ENCODE measurements at places on chromosomes 1 and 21.

DNA sequence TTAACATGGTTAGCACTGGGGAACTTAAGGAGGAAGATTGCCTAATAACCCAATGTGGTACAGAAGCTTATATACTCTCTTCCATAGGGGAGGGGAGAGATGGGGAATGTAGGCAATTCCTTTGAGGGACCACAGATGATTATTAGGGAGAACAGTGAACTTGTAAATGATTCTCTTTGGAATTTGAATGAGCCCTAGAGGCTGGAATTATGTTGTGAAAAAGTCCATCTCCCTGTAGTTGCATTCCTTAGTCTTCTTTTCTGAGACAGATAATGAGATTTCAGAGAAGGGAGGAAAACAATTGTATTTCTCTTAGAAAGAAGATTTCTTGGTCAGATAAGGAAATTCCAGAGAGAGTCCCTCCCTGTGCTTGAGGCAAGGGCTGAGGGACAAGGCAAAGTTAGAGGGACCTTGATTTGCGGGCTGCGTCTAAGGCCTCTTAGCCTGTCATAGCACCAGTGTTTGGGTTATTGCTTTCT, 89.0 kb upstream of the HMCN1 start:
- peak; percentile 2 for DNase-seq

GRCh38 chr1:119635811-119636390, 12.2 kb downstream of the ZNF697 start:
- DNase-seq, result peak; percentile 93

- DNase-seq, result no peak
Observed at GRCh38 chr1:211328866-211329475, 2.3 kb downstream of the TRAF5 start.

- DNase-seq, result no peak
Observed at GRCh38 chr1:103783944-103784377, 34.3 kb downstream of the AMY1C start.

DNA sequence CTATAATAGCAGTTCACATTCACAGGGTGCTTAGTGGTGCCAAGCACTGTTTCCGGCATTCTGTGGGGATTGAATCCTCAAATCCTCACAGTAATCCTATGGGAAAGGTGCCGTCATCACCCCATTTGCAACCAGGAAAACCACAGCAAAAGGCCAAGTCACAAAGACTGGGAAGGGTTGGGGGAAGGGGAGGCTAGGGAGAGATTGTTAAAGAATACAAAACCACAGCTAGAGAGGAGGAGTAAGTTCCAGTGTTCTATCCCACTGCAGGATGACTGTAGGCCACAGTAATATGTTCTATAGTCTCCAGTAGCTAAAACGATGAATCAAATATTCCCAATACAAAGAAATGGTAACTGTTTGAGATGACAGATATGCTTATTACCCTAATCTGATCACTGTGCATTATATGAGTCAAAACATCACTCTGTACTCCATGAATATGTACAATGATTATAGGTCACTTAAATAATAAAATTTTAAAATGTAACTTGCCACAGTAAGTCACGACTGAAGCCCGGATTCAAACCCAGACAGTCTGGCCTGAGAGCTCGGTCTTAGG, 256.8 kb downstream of the TOMM20 start:
- DNase-seq, result peak; percentile 43

- DNase-seq, result peak; percentile 59
Observed at GRCh38 chr1:40243351-40243750, 4.4 kb upstream of the TMCO2 start.

DNA sequence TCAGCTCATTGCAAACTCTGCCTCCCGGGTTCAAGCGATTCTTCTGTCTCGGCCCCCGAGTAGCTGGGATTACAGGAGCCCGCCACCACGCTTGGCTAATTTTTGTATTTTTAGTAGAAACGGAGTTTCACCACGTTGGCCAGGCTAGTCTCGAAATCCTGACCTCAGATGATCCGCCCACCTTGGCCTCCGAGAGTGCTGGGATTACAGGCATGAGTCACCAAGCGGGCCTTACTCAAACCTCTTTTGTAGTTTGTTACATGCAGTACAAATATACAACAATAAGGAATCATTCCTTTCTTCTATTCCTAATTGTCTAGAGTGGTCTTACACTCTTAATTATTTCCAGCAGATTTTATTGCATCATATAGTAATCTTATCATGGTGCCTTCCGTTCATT, 16.6 kb downstream of the SPATA17 start:
- DNase-seq, result no peak

DNA sequence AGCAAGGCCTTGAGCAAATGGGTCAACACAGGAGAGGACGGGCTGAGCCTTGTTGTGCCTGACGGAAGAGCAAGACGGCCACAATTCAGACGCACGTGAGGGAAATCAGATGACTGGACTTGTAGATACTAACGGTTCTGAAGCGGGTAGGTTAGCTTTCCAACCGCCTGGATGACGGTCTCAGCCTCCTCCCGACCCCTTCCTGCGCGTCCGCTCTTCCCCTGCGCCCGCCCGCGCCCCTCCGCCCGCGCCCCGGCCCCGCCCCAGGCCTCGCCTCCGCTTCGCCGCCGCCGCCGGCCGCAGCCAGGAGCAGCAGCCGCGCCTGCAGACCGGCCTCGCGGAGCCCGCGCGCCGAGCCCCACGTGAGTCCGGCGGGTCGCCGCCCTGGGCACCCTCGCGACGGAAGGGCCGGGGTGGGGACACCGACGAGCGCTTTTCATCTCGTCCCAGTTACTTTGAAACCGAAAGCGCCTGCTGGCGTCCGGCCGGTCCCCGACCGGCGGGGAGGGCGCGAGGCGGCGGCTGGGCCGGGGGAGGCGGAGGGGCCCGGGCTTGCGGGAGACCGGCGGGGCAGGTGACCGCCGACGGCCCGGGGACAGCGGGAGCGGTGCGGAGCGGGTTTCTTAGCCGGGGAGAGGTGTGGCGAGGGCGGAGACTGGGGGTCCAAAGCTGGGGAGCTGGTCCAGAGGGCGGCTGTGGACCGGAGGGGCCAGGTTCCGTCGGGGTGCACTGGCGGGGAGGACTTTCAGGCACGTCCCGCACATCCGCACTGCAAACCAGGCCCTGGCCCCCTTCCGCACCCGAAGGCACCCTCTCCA, at the start of gene TRAF5:
TRAF5 (plus strand) TSS at position 306 of the 818 bp plus-strand sequence. CDS start 26,407 bp downstream, outside the sequence.
- DNase-seq, result peak; percentile 59

DNA sequence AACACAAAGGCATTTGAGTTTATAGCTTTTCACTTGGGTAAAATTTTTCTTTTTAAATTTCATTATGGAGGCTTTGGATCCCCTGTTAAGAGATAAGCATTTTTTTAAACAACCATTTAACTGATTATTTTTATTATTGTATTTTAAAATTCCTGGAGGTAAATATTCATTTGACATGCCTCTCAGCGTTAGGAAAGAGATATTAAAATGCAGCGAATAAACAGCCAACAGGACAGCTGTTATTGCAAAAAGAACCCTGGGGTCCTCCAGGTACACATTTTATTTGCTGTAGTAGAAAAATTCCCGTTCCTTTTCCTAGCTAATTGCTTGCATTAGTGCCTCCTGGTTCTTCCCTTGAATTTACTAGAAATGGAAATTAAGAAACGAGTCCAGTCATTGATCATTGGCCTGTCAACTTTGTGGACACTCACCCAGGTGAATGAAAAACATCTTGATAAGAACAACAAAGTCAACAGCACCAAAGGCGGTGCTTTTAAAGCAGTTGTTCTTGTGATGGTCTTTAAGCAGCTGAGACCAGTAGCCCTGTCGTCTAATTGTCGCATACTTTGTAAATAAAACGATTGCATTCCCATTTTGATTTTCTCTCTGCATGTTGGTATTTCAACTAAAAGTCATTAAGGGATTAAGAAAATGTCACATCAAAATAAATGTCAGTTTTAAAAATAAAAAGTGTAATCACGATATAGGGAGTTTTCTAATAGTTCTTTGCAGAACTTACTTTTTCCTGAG, 282.4 kb downstream of the GRIK1 start:
- no peak for DNase-seq

- DNase-seq, result peak; percentile 21
Observed at GRCh38 chr21:35332841-35333426, 283.8 kb upstream of the RUNX1 start.

- DNase-seq, result peak; percentile 66
Observed at GRCh38 chr1:20440785-20441200, 45.2 kb downstream of the CAMK2N1 start.

DNA sequence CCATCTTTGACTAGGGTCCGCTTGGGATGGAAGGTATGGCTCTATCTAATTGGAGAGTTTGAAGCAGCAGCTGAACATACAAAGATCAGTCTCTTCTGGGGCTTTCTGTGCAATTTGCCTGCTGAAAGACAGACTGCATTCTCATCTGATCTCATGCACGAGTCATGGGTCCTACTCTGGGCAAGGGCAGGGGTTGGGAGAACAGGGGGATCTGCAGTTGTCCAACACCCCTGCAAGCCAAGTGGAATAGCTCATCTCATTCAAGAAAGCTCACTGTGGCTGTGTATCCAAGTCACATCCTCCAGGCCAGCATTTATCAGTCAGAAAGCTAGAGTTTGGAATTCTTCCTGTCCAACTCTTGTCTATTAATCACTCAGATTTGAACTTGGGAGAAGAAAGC, 177.2 kb upstream of the C8B start:
- no peak for DNase-seq

- peak; percentile 77 for DNase-seq
Observed at GRCh38 chr1:227317523-227318015, 723 bp downstream of the CDC42BPA start.

DNA sequence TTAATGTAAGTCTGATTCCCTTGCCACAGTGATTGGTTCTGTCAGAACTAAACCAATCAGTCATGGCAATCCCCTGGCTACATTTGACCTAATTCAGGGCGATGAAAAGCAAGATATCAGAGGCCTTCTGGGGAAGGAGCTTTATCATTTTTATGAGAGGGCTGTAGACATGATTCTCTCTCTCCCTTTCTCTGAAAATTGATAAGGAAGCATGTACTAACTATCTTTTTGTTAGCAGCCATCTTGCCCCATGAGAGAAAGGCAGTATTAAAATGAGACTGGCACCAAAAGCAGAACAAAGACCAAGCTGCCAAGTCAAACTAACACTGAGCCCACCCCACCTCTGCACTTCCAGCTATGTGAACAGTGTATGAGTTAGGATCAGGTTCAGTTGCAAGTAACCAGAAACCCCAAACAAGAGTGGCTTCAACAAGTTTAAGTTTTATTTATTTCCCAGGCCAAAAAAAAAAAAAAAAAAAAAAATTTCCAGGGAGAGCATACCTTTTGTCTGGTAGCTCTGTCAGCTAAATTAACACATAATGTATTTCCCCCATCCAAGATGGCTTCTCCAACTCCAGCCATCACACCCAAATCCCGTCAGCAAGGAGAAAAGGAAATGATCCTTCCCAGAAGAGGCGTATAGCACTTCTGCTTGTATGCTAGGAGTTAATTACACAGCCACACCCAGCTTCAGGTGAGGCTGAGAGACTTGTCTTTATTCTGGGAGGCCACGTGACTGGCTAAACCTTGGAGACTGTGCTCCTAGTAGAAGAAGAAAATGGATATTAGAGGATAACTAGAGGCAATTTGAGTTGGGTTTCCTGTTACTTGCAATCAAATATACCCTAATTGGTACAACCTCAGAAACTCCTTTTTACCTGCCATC, 105.8 kb upstream of the RALGPS2 start:
- no peak for DNase-seq

DNA sequence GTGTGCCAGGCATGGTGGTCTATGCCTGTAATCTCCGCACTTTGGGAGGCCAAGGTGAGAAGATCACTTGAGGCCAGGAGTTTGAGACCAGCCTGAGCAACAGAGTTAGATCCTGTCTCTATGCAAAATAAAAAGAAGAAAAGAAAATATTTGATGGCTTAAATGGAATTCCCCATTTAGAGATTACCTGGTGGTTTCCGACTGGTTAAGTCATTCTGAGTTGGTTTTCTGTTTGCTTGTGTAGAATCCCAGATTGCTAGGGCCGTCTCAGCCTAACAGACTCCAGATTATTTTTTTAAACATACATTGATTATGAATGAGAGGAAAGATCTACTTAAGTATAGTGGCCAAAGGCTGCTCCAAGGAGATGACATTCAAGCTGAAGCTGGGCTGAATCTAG, 22.9 kb upstream of the LY9 start:
- no peak for DNase-seq

GRCh38 chr1:179217943-179218507, 11.5 kb downstream of the ABL2 start:
- DNase-seq, result peak; percentile 59

GRCh38 chr21:27622631-27623030, 655.7 kb upstream of the ADAMTS5 start:
- DNase-seq, result no peak

- peak; percentile 85 for DNase-seq
Observed at GRCh38 chr21:34129039-34129891, 55.9 kb downstream of the MRPS6 start.

DNA sequence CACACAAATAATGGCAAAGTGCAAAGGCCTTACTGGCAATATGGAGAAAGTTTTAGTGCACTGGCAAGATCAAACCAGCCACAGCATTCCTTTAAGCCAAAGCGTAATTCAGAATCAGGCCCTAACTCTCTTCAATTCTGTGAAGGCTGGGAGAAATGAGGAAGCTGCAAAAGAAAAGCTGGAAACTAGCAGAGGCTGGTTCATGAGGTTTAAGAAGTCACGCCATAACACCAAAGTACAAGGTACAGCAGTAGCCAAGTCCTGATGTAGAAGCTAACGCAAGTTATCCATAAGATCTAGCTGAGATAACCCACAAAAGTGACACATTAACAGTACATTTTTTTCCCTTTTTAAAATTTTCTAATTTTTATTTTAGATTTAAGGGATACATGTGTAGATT, 57.1 kb downstream of the SLC27A3 start:
- no peak for DNase-seq

GRCh38 chr21:41098481-41099042, 69.4 kb upstream of the BACE2 start:
- DNase-seq, result no peak

GRCh38 chr1:21255284-21255942, 34.9 kb downstream of the ECE1 start:
- peak; percentile 91 for DNase-seq

GRCh38 chr1:247112479-247112781, 8.3 kb upstream of the ZNF669 start:
- DNase-seq, result no peak

DNA sequence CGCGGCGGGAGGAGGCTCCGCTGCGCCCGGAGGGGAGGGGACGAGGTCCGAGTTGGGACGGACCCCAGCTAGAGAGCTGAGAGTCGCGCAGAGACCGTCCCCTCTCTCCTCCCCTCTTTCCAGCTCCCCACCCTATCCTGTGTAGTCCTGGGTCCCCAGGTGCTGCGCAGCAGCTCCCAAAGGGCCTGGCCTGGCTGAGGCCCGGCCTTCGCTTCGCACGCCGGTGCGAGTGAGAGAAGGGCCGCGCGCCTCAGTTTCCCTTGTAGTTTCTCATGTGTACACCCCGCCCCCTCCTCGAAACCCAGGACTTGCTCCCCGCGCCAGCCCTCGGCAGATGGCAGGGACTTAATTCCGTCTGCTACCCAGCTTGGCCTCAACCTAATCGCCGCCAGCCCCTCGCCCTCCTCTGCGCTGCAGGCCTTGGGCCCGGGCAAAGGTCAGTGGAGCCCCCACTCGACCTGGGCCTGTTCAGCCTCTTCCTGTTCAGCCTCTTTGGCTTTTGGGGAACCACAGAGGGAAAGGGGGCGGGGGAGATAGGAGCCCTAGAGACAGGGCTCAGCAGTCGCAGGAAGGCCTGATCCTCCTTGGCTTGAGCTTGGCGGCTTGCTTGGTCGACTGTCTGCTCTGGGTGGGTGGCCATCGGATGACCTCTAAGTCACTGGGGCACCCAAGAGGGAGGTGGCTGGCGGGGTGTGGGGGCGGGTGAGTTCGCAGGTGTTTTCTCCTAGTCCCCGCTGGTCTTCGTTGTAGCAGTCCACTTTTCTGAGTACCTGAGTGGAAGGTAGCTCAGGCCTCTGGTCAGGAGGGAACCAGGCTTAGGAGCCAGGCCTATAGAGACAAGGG, 1.0 kb downstream of the ZNF687 start:
- DNase-seq, result peak; percentile 21

Measured in dermis blood vessel endothelial cell (primary cell).